Sigmoid colon (tissue), 7 donors: ENCODE measurements at places on chromosomes 3 and 15. TPM values are rescaled to one million over a fixed set of nuclear protein-coding genes. Genes with fewer than 3 reads are reported as not detected.
A peak's percentile ranks its signal among the peaks of the same experiment; 100 is the strongest.

DNA sequence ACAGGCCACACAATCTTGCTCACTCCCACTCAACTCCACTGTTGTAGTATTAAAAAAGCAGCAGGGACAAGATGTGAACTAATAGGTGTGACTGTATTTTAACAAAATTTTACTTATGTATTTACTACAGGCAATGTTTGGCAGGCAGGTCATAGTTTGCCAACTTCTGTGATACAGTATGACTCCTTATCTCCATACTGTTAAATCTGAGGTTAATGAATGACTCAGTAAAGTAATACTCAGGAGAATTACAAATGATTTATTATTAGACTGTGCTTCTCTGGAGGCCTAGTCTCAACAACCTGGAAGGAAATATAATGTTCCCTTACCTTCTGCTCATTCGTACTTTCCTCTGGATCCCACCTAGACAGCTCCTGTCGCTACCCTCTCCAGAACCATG, 258.6 kb upstream of the KCNMB2 start:
- DNase-seq = no peak

TRIM42 gene
- polyA plus RNA-seq = not detected

PSMD2 gene
- 174 TPM for polyA plus RNA-seq

- DNase-seq = no peak
Observed at GRCh38 chr3:182327196-182327681, 466.1 kb upstream of the ATP11B start.

DNA sequence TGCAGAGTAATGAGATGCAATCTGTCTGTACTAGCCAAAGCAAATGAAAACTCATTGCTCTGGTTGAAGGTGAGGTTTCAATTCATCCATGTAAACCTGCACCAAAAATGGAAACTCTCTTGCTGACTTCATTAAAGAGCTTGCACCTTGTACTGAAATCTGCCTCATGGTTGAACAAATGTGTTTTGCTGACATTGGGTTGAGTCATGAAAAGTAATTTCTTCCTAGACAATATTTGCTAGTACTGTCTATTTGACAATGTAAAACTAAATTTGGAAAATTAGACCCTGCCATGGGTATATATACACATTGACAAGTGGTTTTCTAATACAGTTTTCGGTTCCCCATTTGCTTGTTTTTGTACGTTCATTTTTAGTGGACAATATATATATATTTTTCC, 33.3 kb downstream of the RYR3 start:
- DNase-seq = no peak

TMEM158 gene
- 2.8 TPM for polyA plus RNA-seq

- DNase-seq = no peak
Observed at GRCh38 chr15:64285871-64286270, 70.1 kb downstream of the CSNK1G1 start.

DNA sequence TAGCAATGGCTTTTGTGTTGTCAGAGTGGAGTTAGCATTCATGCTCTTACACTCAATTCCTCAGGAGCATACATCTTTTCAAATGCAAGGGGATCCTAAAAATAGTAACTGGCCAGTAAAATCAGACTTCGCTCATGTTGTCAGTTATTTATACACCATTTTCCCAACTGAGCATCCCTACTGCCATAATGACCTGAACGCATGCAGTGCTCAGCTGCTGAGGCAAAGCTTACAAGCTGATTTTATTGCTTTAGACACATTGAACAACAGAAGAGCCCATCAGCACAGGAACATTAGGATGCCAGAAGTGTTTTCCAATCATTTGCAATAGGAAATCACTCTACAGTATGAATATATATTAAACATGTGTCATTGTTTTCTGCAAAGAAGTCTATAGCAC, 689.7 kb upstream of the BCHE start:
- no peak for DNase-seq

- DNase-seq = peak; percentile 66
Observed at GRCh38 chr15:45402955-45403877, 24.9 kb upstream of the GATM start.

- no peak for DNase-seq
Observed at GRCh38 chr15:51288143-51289065, 50.0 kb downstream of the CYP19A1 start.

GRCh38 chr3:146577662-146578061, 27.5 kb downstream of the PLSCR5 start:
- no peak for DNase-seq

ADIPOQ gene
- not detected for polyA plus RNA-seq

PLA2G4E gene
- not detected for polyA plus RNA-seq

- peak; percentile 74 for DNase-seq
Observed at GRCh38 chr15:51132384-51133139, 37.9 kb upstream of the TNFAIP8L3 start.

DNA sequence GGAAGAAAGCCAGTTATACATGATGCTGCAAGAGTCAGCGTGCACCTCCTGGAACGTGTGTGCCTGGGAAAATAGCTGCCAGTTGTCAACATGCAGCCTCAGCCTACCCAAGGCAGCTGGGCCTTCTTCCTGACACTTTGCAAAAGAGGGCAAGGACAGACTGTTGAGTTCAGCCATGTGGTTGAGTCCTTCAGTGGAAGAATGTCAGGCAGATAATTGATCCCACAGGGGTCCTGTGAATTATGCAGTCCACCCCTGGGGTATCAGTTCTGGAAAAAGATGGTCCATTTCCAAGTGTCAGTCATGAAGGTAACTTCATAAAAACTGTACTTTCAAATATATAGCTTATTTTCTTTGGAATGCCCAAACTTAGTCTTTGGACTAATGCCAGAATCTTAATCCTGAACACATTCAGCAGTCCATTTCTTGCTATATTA, 79.6 kb downstream of the ARNT2 start:
- DNase-seq = no peak

TUSC7 gene
- not detected for polyA plus RNA-seq

GRCh38 chr15:58070801-58071418, 5.4 kb upstream of the ALDH1A2 start:
- DNase-seq = peak; percentile 67

- peak; percentile 71 for DNase-seq
Observed at GRCh38 chr3:150348500-150348899, 59.6 kb upstream of the TSC22D2 start.

PATL2 gene
- polyA plus RNA-seq = 8.1 TPM

CCNB2 gene
- 14.1 TPM for polyA plus RNA-seq

- no peak for DNase-seq
Observed at GRCh38 chr3:10942690-10943205, 49.8 kb upstream of the SLC6A1 start.

DNA sequence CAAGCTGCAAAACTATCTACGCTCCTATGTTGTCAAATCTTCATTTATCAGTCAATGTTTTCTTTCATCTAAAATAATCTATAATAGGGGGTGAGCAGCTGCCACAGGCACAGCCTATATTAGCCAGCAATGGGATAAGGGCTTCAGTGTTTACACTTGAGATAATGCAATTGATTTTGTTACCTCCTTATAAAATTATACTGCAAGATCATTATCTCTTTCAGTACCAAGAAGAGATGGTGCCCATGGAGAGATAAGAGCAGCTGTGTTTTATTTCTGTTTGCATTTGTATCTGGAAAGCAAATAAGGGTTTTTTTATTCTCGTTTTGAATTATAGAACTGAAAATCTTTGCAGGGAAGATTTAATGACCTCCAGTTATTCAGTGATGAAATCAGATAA, 68.9 kb downstream of the PLD1 start:
- DNase-seq = no peak
